ENCODE measurements at places on chromosomes 2 and 18.

DNA sequence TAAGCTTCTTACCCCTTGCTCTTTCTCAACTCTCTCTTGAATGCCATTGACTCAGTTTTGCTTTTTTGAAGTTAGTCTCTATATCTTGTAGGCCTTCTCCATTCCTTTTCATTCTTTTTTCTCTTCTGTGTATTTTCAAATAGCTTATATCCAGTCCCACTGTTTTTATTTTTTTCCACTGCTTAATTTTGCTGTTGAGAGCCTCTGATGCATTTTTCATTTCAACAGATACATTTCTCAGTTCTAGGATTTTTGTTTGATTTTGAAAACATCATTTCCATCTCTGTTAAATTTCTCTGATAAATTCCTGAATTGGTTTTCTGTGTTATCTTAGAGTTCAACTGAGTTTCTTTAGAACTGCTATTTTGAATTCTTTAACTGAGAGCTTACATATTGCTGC is 45.9 kb downstream of the MIB1 start:
- no peak for DNase-seq

GRCh38 chr2:240412211-240412861 is 23.1 kb upstream of the GPC1 start:
- DNase-seq = no peak

DNA sequence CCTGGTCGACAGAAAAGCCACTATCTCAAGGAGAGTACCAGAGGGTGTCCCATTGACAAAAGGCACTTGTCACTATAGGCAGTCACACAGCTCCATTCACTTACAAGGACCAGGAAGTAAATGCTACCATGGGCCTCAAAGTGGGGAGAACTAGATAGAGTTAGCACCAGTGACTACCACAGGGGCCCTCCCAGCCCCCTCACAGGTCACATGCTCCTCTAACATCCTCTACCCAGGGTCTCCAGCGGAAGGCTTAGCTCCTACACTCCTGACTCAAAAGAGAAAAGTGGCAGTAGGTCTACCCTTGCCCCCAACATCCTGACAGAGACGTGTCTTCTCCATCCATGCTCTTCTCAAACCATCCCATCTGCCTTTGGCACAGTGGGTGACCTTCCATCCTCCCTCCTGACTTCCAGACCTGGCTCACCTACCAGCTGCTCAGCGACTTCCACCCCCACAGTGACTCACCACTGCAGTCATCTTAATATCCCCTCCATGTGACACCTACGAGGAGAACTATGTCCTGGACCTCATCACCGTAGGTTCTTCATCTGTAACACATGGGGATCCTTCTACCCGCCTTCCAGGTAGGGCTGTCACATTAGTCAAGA is 5.6 kb upstream of the DNMT3A start:
- no peak for DNase-seq

GRCh38 chr18:31648966-31649429 is 35.4 kb downstream of the B4GALT6 start:
- DNase-seq = no peak

DNA sequence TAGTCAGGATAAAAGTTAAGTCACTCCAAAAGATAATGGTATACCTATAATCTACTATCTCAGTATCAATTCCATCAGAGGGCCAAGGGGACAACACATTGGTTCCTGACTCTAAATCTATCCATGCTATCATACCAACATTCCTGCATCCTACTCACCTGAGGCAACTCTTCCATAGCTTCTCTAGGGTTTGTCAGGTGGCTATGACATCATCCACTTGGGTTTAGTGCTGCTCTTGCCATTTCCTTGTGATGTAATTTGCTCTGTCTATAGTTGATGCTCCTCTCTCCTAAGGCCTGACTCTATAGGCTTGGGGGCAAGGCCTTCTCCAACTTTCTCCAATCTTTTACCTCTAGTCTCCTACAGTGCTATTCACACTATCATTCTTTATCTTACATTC is 139.9 kb upstream of the FSHR start:
- no peak for DNase-seq

- no peak for DNase-seq
Observed at GRCh38 chr18:57025540-57025939, 121.3 kb upstream of the BOD1L2 start.

- no peak for DNase-seq
Observed at GRCh38 chr2:206798000-206798399, 32.6 kb downstream of the FASTKD2 start.

DNA sequence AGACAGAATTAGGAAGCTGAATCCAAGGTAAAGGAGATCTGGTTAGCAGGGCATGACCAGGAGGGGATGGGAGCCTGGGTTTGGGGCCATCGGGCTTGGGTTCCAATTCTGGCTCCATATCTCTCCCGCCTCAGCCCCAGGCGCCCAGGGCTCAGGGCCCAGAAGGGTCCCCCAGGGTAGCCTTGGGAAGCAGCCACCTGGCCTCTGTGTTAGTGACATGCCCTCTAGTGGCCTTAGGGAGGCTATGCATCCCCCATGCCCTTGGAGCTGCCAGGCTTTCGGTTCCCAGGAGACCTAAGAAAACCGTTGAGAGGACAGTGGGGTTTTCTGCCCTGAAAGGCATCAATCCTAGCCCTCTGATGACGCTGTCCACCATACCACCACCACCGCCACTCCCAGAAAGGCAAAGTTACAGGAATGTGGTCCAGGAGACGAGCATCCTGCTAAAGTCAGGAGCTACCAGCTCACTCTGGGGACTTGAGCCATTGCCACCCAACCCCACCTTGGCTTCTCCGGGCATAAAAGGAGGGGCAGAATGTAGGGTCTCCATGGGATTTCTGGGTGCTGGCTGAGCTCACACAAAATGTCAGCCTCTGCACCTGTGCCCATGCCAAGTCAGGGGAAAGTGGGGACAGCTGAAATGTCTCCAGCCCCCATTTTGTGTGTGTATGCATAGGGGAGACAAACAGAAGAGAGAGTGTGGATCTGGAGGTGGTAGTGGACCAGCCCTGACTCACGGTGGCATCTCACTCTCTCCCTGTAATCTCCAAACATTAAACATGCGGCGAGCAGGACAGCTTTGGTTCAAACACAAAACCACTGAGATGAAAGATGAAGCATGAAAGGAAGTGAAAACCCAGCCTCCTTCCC is 56.5 kb downstream of the EMX1 start:
- DNase-seq = no peak

- DNase-seq = no peak
Observed at GRCh38 chr2:102116630-102117471, 25.7 kb upstream of the IL1R1 start.

- DNase-seq = no peak
Observed at GRCh38 chr2:46319711-46320110, 22.5 kb downstream of the EPAS1 start.

GRCh38 chr2:5690286-5690685 is 1.9 kb upstream of the SOX11 start:
- no peak for DNase-seq

GRCh38 chr2:201313362-201313761 is 43.8 kb downstream of the FLACC1 start:
- no peak for DNase-seq

- no peak for DNase-seq
Observed at GRCh38 chr18:3541549-3542386, 91.8 kb downstream of the TGIF1 start.

DNA sequence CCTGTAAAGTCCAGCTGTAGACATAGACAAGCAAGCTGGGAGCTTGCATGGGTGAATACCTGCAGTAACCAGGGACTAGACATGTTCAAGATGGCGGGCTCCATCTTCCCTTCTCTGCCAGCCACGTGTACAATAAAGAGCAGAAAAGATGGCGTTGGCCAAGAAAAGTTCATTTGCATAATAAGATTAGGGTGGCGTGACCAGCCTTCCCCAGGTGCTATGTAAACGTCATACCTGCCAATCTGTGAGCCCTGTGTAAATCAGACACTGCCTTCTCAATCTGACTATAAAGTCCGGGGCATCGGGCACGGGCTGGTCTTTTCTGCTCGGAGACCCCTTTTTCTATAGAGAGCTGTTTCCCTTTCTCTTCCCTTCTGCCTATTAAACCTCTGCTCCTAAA is 101.6 kb upstream of the XPO1 start:
- no peak for DNase-seq

DNA sequence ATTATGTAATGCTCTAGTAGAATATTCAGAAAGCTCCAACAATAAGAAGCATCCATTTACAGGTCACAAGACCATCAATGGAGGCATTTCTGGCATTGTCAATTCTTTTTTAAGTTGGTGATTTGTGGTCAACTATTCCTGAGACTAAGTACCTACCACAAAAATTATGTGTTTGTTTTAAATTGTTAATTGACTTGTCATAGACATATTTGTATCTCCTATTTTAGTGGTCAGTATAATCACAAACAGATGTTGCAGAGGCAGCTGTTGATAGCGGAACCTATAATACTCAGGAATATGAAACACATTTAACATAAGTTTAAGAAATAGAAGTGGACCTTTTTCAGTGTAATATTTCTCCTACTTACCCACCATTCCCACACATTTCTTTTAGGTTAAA is 430.1 kb downstream of the CCDC85A start:
- no peak for DNase-seq

GRCh38 chr2:169324581-169325260 is 37.6 kb downstream of the LRP2 start:
- no peak for DNase-seq

DNA sequence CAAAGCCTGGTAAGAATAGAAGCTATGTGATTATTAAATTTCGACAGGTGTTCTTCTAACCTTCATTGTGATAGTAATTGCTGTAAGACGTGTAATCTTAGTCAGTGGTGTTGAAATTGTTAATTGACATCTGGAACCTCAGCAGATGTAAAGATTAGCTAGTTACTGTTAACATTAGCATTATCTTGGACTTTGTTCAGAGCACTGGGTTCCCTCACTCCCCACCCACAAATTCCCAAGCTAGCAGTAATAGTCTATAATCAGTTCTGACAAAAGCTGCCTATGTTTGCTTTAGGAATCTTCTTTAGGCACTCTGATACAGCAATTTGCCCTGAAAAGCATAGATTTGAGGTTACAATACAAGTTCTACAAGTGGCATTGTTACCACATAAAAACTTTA is 233.7 kb downstream of the EN1 start:
- DNase-seq = no peak

DNA sequence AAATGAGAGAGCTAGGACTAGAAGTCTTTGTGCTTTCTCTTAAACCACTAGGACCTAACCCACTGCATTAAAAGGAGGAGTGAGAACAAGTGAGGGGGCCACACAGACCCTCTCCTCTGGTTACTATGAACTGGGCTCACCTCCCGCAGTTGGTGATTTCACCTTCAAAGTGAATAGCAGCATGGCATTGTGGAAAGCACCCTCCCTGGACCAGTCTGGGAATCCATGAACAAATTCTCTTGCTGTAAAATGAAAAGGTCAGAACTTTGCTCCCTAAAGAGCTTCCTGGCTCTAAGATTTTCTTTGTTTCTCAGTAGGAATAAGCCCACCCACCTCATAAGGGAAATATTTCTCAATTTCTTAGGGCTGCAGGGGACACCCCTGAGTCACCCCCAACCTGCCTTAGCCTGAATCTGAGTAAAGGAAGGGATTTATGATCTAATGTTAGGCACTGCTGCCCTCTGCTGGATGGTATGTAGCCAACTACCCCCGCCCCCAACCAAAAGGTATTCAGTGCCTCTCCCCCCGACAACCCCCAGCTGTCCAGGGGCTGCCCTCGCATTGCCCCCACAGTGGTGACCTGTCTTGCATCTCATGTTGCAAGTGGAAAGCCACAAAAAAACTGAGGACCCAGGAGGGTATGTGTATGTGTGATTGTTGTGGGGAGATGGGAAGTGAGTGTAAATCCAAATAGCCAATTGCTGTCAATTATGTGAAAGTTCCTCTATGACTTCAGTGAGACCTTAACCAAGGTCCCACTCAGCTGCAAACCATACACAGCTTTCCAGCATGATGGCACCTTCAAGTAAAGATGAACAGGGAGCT is 230.9 kb upstream of the SLC14A2 start:
- DNase-seq = no peak

DNA sequence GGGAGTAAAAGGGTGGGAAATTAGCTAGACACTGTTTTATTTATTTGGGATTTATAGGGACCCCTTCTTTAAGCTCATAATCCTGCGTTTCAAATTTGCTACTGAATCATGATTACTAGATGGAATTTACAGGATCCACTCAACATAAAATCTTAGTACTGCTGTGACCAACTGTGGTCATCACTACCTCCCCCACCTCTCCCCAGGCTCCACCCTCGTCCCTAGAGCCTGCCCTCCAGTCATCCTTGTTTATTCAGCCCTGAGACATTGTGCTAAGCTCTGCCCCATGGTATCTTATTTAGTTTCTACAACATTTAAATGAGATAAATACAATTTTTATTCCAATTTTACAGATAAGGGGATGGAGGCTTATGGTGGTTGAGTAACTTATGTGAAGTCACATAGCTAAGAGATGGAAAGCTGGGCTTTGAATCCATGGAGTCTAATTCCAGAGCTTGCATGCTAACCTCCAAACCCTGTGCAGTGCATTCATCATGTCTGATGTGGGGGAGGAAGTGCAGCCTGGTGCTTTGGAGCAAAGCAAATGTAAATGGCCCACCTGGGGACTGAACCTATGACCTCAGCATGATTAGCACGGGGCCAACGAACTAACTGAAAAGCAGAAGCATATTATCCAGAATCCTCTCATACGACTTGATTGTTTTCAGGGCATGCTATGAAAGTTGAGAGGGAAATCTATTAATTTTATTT is 502.4 kb downstream of the TMEM182 start:
- DNase-seq = no peak

- no peak for DNase-seq
Observed at GRCh38 chr2:219356834-219357233, 24.3 kb upstream of the RESP18 start.

DNA sequence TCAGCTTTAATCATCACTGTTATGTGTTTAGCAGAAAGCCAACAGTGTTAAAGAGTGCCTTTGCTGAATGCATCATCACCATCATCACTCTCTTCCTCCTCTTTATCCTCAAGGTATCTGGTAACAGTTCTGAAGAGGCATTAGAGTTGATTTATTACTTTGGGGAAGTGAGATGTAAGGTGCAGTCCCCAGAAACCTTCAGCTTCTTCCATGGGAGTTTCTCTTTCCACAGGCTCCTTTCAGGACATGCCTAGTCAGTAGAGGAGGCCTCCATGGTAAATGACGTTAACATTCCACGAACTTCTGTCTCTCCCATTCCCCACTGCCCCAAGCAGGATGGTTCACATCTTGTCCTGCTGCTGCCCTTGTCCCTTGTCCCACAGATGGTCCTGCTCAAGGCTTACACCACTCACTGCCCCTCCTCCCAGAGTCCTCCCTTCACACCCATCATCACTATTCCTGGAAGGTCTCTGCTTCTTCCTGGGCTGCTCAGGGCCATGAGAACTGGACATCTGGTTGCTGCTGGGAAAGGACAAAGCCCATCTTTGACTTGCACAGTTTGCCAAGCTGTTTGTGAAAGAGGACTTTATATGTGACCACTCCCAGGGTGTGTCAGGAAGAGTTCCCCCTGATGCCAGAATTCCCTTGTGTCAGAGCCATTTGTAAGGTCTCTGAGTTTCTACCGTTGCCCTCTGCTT is 5.3 kb upstream of the REG1A start:
- no peak for DNase-seq

Data from T-helper 1 cell (primary cell).